Breast epithelium (tissue), 4 donors: ENCODE measurements at places on chromosomes 12 and 14.

GRCh38 chr12:50589650-50590435 lies 85.1 kb downstream of the DIP2B start:
- no peak for DNase-seq

DNA sequence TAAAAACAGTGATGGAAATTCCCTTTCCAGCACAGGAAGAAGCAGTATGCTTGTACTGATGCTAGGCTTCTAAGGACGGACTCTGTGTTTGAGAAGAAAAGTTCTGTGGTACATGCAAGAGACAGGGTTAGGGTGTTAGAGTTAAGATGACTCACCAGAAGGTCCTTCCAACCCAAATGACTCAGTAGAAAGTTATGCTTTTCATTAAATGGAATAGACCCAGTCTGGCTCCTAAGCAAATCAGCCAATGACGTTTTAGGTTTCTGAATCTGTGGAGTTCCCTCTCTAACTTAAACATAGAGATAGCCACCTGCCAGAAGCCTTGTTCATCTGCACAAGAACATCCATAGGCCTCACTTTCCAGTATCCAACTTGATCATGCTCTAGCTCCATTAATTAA lies 5.7 kb downstream of the PTHLH start:
- DNase-seq, result no peak

DNA sequence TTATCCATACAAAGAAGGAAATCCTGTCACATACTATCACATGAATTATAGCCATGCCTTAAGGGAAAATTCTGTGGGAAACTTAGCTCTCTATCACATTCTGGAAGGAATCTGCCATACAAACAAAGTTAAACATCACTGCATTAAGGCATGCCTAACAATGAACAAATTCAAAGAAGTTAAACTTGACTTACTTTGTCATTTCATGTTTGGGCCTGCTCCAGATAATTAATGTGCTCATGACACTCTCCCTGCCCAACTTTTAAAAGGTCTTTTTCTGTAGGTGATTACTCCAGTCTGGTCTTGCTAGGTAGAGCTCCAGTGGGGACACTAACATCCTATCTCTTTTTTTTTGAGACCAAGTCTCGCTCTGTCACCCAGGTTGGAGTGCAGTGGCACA lies 230.5 kb downstream of the AEBP2 start:
- DNase-seq, result no peak

DNA sequence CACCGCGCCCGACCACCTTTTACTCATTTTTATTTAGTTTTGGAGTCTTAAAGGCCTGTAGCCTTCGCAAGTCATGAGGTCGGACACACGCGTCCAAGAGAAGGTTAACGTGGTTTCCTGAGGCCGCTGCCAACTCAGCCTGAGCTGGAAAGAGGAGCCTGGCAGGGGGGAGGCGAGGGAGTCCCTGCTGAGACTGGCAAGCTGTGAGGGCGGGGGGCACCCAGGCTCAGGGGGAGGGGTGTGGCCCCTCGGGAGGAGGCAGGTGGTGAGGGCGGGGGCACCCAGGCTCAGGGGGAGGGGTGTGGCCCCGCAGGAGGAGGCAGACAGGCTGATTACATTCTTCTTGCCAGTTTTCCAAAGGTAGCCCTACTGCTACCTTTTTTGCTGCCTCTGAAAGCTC lies 143.2 kb downstream of the PIWIL1 start:
- DNase-seq, result no peak

DNA sequence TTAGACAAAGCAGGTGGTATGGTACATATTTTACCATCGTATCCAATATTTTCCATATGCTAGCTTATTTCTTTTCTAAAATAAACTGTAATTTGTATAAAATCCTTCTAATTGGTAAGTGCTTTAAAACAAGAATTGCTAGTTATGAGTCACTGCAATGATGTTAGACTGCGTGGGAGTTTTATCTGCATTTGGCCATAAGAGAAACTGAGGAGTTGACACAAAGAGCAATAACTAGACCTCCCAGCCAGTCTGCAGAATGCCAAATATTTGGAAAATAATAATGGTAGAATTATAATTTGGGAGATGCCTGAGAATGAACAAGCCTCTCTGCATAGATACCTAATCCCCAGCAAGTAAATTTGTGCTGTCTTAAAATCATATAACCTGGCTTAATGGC lies 61.7 kb upstream of the PTPRR start:
- no peak for DNase-seq

DNA sequence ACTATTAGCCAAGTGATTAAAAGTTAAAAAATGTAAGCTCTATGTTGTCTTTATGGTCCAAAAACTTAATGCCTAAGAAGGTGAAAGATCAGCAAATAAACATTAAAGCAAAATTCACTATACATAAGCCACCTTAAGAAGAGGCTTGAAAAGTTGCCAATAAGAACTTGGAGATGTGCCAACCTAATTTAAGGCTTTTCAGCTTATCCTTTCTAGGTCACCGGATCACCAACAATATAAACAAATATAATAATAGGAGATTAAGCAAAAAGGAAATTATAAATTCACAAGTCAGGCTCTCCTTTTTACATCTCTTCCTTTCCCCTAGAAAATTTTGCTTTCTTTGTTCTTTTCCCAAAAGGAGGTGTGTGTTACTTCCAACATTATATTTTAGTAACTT lies 30.9 kb downstream of the SLC2A3 start:
- DNase-seq, result no peak
